ENCODE measurements at places on chromosomes 5 and 9.

GRCh38 chr5:128772356-128772755, 192.9 kb upstream of the SLC27A6 start:
- no peak for DNase-seq

- DNase-seq = no peak
Measured at GRCh38 chr9:130347036-130347435, 81.5 kb downstream of the HMCN2 start.

DNA sequence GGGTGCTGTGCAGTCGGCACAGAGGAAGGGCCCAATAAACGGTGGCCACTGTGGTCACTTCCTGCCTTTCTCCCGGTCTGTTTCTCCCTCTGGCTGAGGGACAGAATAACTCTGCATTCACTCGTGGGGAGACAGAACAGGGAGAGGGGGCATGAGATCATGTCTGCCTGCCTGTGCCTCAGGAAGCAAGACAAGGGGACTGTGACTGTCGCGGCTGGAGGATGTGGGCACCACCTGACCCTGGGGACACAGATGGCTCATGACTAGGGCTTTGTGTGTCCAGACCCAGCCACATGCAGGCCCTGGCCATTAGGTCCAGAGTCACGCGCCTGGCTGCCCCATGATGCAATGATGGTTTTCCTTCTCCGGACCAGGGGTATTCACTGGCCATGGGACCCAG, 5.8 kb downstream of the TRUB2 start:
- DNase-seq = no peak

DNA sequence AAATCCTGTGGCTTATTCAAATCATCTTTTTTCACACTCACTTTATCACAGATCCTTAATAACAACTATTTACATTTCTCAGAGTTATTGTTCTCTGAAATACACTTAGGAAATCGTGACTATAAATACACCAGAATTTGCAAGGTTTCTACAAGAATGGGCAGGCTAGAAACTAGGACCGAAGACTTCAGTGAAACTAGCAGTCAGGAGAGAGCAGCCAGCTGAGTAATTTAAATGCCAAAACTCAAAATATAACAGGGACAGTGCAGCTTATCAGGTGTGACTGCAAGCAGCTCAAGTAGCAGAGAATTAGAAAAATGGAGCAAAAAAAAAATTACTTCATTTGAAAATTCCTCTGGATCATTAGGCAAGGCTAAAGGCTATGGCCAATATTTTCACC, 719.3 kb upstream of the ZNF608 start:
- no peak for DNase-seq

DNA sequence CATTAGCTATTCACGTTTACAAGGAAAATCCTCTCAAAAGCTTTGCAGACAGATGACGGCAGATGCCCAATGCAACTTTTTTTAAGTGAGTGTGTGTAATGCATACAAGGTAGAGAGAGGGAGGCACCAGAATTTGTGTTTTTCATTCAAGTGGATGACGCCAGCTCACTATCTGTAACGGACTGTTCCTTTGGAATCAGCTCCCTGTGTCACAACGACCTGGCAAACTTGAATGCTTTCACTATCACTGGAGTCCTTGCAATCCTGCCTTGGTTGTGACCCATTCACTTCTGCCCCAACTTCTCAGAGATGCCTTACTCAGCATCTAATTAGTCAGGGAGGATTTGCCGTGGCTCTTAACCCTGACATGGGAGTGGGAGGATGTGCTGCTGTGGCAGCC, 148.5 kb downstream of the BNC2 start:
- DNase-seq = peak; percentile 91

- DNase-seq = no peak
Measured at GRCh38 chr5:124677374-124678351, 68.8 kb downstream of the ZNF608 start.

GRCh38 chr5:142969186-142969585, 199.0 kb downstream of the ARHGAP26 start:
- DNase-seq = no peak

DNA sequence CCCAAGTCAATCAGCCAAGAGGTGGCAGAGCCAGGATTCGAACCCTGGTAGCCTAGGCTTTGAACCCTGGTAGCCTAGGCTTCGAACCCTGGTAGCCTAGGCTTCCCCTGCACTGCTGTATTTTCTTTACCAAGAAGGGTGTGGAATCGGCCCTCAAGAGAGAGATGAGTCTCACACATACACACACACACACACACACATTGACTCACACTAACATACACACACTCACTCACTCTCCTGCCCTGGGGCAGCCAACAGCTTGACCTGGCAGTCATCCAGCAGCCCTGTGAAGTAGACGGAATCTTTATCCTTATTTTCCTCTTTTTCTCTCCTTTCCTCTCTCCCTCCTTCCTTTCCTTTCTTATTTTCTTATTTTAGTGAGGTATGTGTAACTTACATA, 55.4 kb upstream of the RPL26L1 start:
- DNase-seq = peak; percentile 99

DNA sequence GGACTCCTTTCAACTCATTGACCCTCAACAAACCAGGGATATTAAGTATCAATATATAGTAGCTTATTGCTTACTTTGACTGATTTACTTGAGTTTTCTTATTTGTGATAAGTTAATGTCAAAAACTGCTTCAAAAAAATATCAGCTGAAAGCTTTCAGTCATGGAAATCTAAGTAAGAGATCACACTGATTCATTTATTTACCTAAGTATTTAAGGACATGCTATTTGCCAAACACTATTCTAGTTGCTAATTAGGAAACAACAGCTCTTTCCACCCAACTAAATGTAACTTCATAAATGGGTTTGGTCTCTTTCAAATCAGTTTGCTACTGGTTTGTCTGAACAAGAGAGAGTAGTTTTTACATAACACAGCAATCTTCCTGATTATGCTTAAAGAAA, 48.2 kb downstream of the CHD1 start:
- DNase-seq = no peak

DNA sequence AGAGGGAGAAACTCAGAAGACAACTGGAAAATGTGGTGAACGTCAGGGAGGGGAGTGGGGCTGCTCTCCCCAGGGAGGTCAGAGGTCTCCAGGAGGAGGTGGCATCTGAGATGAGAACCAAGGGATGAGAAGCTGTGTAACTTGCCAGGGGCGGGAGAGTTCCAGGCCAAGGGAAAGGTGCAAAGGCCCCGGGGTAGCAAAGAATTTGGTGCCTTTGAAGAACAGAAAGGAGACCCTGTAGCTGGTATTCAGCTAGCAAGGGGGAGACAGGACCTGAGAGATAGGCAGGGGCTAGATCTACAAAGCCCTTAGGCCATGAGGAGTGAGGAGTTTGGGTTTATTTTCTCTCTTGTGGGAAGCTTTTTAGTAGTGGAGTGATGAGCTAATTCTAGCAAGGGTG, 3.3 kb downstream of the DNM1 start:
- no peak for DNase-seq

- no peak for DNase-seq
Measured at GRCh38 chr9:115461280-115461679, 343.3 kb upstream of the TNC start.

DNA sequence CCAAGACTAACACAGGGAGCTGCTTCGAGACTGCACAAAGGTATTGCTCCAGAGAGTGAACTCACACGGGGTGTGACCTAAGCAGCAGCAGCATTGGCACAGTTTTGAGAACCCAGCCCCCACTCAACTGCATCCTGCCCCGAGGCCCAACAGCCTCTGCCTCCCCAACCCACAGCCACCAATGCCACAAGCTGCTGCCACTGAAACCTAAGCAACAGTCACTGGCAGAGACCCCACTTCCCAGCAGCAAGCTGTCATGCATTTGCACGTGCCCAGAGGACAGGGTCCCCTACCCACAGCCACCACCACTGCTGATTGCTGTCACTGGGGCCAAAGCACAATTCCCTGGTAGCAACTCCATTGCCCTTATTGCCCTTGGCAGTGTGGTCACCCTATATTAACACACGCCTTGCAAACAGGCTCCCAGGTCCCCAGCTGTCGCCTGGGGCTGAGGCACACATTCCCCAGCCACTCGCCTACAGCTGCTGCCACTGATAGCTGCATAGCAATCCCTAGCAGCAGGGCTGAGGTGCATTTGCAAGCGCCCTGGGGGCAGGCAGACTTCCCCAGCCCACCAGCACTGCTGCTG, 141.0 kb downstream of the AGTPBP1 start:
- DNase-seq = no peak

DNA sequence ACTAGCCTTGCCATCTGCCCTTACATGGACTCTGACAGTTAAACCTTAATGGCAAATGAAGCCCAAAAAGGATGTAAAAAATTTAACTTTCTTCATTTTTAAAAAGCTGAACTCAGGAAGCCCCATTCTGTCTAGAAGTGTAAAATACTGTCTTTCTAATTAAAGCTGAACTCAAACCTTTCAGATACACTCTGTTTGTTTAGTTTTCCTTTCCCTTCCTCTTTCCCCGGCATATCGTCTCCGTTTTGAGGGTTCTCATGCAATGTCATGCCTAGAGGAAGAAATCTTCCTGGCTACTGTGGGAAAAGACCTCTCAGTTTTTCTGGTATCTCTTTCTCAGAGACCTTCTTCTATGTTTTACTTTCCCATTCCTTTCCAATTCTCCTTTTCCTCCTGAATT, 841.5 kb downstream of the DTWD2 start:
- DNase-seq = no peak

DNA sequence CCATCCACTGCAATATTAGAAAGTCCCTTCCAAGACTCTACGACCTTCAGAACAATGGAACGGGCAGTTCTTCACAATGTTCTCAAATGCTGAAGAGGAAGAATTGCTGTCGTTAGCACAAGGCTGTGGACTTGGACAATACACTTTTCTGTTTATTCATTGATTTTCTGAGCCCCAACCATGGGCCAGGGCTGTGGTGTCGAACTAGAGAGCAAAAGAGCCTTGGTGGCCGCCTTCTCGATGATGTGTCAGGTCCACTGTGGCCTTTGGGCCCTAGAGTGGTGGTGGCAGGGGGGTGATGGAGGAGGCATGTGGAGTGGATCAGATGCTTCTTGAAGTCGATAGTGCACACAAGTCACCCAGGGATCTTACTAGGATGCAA, 18.5 kb upstream of the KIF12 start:
- DNase-seq = no peak

DNA sequence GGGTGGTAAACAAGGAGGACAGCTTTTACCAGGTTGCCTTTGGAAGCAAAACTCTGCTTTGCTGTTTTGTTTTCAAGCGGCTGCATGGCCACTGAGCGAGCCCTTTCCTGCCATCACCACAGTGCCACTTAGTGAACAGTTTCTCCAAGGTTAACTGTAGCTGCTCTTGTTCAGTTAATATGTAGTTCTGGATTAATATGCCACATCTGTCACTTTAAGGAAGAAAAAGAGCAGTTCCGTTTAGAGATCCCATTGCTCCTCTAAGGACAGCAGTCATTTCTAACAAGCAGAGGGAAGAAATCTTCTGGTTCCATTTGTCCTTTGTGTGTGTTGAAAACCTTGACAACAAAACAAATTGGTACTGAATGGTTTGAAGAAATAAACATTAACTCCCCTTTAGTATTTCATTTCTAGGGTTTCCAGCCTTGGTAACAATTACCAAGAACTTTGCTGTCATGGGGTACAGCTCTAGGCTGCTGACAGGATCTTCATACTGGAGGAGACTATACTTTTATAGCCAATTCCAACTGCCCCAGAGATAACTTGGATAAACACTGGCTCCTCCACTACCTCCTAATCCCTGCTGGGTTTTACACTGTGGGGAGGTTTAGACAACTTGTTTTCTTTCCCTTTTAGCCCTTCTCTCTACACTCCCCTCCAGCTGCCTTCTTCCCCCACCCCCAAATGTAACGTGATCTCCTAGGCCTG, 10.3 kb upstream of the ABL1 start:
- peak; percentile 61 for DNase-seq

GRCh38 chr9:120579139-120580050, 572 bp downstream of the CDK5RAP2 start:
- DNase-seq = peak; percentile 49

GRCh38 chr5:5533927-5534326, 111.5 kb downstream of the ICE1 start:
- no peak for DNase-seq

- no peak for DNase-seq
Measured at GRCh38 chr5:21225223-21226064, 1237.4 kb upstream of the CDH18 start.

GRCh38 chr9:615756-616155, 225.7 kb upstream of the DMRT1 start:
- DNase-seq = no peak

DNA sequence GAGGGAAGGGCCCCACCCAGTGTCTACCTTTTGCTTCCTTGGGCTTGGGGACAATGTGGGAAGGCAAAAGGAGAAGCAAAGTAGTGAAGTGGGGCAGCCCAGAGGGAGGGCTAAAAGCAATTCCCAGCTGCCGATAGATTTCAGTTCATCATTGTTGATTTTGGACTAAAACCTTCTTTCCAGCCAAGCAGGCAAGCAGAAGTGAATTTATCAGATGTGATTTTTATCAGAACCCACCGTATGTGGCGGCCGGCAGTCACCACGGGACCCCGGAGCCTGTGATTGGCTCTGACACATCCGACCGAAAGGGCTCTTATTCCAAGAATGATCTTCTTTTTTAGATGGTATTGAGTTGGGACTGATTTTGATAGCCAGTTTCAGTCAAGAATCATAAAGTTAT, 559.9 kb downstream of the PSAT1 start:
- no peak for DNase-seq

DNA sequence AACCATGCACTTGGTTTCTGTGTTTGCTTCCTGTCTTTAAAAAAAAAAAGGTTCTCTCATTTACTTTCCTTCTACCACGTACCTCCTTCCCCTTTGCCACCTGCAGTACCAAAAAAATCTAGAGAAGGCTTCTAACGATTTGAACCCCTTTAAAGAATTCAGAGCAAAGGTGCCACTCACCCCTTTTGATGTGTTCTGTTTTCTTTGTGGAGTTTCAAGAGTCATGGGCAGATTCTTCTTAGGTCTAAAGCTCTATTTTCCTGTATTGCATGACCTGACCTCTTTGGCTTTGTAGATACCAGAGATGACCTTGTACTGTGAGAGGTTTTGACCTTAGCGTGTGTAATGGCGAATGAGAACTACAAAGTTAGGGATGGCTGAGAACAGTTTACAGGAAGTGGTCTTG, 29.0 kb downstream of the TXNDC8 start:
- DNase-seq = no peak

DNA sequence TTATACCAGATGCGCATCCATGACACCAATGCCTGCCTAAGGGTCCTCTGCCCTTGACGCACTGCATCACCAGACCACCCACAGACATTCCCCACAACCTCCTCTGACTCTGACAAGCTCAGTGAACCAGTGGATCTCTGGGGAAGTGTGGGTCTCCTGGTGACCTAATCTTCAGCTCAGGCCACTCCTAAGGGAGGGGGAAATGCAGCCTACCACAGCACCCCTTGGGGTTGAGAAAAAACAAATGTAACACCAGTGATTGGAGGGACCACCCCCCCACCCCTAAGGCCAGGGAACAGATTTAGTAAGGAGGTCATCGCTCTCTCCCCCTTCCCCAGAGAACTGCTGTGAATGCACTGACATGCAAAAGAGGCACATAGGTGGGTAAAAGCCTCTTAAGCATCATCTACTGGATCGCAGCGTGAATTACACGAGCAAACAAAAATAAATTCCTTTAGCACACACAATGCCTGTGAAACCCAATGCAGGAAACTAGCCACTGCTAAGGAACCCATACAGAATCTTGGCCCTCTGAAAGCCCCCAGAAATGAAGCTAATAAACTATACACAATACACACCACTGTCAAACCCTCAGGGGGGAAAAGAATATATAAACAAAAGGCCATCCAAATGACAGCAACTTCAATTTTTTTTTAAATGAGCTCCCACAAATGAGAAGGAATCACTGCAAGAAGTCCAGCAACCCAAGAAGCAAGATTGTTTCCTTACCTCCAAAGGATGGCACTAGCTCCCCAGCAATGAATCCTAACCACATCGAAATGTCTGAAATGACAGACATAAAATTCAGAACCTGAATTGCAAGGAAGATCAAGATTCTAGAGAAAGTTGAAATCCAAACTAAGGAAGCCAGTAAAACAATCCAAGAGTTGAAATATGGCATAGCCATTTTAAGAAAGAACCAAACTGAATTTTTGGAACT, 513.7 kb upstream of the PTGER4 start:
- no peak for DNase-seq
